ENCODE measurements at places on chromosomes 1 and 21.

GRCh38 chr1:193856261-193856660, 669.8 kb upstream of the B3GALT2 start:
- DNase-seq = no peak

DNA sequence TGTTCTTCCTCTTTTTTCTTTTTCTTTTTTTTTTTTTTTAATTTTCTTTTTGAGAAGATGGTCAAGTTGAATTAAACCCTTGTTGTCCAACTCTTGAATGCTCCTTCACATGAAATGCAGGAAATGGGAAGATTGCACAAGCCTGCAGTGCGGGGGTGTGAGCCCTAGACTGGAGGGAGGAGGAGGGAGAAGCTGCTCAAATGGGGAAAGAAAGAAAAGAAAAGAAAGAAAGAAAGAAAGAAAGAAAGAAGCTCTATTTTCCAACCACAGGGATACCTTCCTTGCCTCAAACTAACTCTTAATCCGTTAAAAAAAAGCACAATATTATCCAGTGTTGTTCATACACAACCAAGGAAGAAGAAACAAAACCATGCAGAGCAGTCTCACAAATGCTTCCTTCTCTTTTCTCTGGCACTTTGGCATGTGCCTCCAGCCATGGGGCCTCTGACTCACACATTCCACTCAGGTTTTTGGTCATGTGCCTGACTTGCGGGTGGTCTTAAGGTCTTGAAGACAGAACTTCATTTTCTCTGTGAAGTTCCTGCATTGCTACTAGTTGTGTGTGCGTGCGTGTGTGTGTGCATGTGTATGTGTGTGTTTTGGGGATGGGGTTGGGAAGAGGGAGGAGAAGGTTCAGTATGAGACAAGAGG, 276.1 kb downstream of the RPS6KC1 start:
- DNase-seq = no peak

GRCh38 chr1:228007049-228007800, 427 bp downstream of the WNT3A start:
- no peak for DNase-seq

DNA sequence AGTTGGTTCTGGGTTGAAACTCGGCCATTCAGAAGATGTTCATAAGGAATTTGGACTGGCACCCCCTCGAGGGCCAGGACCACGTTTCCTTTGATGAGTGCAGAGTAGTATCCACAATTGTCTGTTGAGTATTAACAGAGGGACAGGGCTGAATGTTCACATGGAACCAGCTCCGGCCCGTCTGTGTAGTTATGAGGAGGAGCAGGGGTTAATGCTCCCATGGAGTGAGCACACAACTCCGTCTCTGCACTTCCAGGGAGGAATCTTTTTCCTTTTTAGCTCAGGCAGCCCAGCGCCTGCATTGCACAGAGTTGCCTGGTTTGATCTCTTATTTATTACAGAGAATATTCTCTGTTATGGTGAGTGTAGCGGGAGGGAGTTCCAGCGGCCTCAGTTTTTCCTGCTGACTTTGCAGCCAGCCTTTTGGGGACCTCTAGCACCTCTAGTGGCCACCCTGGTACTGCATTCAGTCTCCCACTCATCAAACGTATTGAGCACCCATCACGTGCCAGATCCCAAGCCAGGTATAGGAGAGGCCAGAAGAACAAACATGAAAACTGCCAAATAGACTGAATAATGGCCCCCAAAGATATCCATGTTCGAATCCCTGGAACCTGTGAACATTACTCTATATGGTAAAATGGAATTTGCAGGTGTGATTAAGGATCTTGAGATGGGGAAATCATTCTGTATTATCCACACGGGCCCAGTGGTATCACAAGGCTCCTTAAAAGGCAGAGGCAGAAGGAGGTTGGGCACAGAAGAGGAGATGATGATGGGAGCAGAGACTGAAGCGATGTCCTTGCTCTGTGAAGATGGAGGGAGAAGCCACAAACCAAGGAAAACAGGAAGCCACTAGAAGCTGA, 167.7 kb upstream of the CSF3R start:
- peak; percentile 15 for DNase-seq

GRCh38 chr1:185450060-185450788, 133.2 kb upstream of the IVNS1ABP start:
- no peak for DNase-seq

GRCh38 chr1:154867064-154867825, 2.8 kb downstream of the KCNN3 start:
- DNase-seq = no peak

- DNase-seq = no peak
Observed at GRCh38 chr1:78090472-78091133, 44.8 kb downstream of the GIPC2 start.

DNA sequence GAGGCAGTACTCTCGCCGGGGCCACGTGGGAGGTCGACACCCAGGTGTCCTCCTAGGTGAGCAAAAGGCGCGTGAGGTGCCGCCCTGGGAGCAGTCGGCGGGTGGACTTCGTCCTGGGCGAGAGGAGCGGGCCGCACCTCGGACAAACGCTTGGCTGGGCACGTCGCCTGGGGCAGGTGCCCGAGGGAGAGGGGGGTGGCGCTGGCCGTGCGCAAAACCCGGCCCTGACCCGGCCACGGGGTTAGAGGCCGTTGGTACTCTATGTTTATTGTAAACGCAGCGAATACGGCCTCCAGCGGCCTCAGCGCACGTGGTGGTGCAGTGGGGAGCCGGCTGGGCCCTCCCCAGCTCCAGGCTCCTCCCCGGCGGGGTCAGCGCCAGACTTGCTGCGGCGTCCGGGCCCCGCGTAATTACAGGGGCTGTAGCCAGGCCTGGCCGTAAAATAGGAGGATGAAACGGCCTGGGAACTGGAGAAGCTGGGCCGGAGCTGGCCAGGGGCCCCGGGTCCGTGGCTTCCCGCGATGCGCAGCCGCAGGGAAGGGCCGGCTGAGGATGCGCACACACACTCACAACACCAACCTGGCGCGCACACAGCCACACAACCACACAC, 1.6 kb upstream of the EFNA1 start:
- DNase-seq = no peak

DNA sequence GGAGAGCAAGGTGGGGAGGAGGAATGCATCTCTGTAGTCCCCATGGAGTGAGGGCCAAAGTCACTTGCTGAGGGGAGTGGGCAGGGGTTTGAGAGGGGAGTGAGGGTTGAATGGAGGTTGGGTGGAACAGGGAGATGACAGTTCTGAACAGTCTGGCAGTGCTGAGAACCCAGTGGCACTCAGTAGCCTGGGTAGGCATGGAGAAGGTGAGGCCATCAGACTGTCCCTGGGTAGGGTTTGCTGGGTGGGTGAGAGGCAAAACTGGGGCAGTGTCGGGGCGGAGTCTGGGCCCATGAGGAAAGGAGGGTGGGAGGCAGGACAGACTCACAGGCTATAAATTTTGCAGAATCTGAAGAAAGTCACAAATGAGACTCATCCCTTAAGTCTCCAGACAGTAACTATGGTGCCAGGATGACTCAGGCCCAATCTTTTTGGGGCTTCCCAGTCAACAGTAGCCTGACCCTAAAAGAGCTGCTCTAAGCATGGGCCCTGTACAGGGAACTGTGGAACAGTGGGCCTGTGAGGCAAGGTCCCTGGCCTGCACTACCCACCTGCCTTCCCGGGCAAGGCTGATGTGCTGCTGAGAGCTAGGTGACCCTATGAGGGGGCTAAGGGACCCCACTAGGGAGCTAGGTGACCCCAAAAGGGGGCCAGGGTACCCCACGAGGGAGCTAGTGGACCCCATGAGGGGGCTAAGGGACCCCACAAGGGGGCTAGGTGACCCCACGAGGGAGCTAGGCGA, 51.0 kb upstream of the DMRTB1 start:
- no peak for DNase-seq

GRCh38 chr1:240293706-240294105, 202.0 kb downstream of the FMN2 start:
- DNase-seq = no peak
